ENCODE measurements at places on chromosomes 5 and 9. TPM values are rescaled to one million over a fixed set of nuclear protein-coding genes. Genes with fewer than 3 reads are reported as not detected.

The DDX4 gene
- total RNA-seq = not detected

The FGF10 gene
- total RNA-seq = 0.34 TPM

The RPS14 gene
- total RNA-seq = 4,446 TPM

The NR5A1 gene
- not detected for total RNA-seq

The PCDHGC4 gene
- total RNA-seq = 0.26 TPM

The GNG10 gene
- 67.4 TPM for total RNA-seq

The WDR38 gene
- not detected for total RNA-seq

The PCDHGA10 gene
- total RNA-seq = 6.9 TPM

The EIF4E1B gene
- not detected for total RNA-seq

The CD14 gene
- 4.3 TPM for total RNA-seq

The TRAF2 gene
- total RNA-seq = 4.9 TPM

The HTR1A gene
- not detected for total RNA-seq

The SPINK4 gene
- not detected for total RNA-seq

The SPAAR gene
- total RNA-seq = 1.3 TPM

The PTPN3 gene
- total RNA-seq = 0.23 TPM

The SPINK1 gene
- total RNA-seq = not detected

The IFNE gene
- 0.12 TPM for total RNA-seq

The MZB1 gene
- total RNA-seq = not detected

The FGF1 gene
- total RNA-seq = 2.0 TPM

The TNC gene
- total RNA-seq = 1.2 TPM

The SLC6A7 gene
- total RNA-seq = not detected

The LPAR1 gene
- 87.1 TPM for total RNA-seq

The SEMA6A gene
- total RNA-seq = 1.4 TPM

The KIF27 gene
- 4.9 TPM for total RNA-seq

The HTR4 gene
- total RNA-seq = not detected

The CDHR2 gene
- not detected for total RNA-seq

The FREM1 gene
- total RNA-seq = 1.8 TPM

The SHOC1 gene
- total RNA-seq = not detected

The P4HA2 gene
- total RNA-seq = 202 TPM

The DAB2IP gene
- total RNA-seq = 32.5 TPM

The PCDHGA3 gene
- total RNA-seq = 4.4 TPM

Measured in pericardium fibroblast (primary cell).